ENCODE measurements at places on chromosomes 3 and 15.
A peak's percentile ranks its signal among the peaks of the same experiment; 100 is the strongest.

DNA sequence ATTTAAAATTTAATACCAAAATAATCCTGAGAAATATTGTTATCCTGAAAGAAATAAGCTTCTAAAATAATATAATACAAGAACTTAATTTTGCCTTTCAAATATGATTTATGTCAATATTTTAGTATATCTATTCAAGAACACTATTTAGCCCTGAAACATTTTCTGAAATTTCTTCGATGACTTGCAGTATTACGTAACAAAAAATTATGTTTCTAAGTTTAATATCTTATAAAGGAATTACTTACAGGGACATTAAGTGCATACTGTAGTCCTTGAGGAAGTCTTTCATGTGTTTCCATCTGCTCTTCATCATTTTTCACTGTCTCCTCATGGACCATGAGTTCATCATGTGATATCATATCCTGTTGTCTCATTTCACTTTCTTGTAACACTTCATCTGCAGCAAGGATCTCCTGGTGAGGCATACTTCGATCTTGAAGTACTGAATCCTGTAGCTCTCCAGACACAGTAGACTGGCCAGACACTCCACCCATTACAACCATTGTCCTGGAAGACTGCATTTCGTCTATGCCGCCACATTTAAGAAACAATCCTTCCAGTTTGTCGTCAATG lies 62.0 kb downstream of the ZNF148 start:
- DNase-seq, result peak; percentile 9

DNA sequence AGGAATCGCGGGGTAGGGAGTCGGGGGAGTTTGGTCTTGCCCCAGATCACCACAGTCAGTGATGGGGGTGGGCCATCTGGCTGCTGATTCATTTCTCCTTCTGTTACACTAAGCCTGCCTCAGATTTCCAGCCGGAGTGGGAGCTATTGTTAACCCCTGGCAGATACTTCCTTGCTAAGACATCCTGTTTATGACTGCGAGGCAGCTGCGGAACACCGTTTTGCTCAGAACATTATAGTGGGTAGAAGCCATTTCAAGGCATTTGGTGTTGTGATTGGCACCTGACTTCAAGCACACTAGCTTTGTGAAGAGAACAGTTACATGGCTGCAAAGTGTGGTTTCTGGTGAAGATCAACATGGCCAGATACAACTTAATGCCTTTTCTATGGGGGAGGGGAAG lies 73.8 kb downstream of the FLNB start:
- DNase-seq, result no peak

GRCh38 chr3:139260041-139260486 lies 83.8 kb upstream of the MRPS22 start:
- no peak for DNase-seq

DNA sequence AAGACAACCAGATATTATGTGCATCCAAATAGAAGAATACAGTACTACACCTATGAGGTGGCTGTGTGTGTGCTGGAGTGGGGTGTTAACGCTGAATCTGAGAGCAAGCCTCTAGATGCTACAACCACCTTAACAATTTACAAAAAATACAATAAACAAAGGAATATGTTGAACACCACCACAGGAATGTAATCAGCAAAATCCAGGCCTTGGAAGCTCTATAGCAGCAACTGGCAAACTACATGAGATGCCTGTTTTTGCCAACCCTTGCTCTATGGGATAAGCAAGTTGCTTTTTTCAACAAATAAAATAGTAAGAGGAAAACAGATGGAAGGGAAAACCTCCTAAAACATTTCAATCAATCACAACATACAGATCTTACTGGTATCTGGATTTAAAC lies 23.9 kb downstream of the SLTM start:
- DNase-seq, result no peak

- DNase-seq, result peak; percentile 29
Observed at GRCh38 chr3:41893977-41894376, 67.9 kb downstream of the ULK4 start.

DNA sequence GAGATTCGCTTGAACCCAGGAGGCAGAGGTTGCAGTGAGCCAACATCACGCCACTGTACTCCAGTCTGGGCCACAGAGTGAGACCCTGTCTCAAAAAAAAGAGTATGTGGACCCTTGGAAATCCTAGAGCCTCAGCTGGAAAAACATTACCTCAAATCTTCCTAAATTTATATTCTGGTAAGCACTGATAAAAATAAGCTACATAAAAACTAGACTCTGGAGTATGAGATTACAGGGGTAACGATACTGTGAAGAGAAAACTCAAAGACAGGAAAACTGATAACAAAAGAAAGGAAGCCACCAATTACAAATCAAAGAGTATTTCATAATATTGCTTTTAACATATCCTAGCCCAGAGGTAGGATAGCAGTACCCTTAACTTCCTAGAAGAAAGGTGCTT lies 30.3 kb downstream of the SETD2 start:
- DNase-seq, result no peak

DNA sequence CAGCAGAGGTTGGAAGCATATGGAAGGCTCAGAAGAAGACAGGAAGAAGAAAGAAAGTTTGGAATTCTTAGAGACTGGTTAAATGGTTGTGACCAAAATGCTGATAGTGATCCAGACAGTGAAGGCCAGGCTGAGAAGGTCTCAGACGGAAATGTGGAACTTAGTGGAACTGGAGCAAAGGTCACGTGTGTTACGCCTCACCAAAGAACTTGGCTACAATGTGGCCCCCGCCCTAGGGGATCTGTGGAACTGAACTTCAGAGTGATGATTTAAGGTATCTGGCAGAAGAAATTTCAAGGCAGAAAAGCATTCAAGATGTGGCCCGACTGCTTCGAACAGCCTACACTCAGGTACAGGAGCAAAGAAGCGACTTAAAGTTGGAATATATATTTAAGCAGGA lies 83.1 kb downstream of the MYO5A start:
- no peak for DNase-seq

DNA sequence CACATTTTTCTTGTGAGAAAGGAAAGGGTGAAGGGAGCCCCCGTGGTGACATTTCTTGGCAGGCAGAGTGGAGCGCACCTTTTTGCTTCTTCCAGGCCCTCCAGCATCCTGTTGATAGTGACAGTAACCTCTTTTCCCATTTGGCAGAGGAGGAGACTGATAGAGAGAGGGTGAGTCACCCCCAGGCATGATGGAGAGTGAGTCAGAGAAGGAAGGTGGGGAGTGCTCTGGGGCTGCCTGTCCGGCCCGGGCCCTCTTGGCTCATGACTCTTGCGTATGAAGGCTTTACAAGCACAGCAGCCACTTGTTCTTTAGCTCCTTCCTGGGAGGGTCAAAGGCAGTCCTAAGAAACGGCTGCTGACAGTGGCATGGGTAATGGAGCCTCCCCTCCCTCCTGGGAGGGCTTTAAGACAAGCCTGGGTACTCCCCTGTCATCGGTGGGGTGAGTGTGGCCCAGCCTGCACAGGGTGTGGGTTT lies 16.0 kb downstream of the ANKRD63 start:
- peak; percentile 84 for DNase-seq

DNA sequence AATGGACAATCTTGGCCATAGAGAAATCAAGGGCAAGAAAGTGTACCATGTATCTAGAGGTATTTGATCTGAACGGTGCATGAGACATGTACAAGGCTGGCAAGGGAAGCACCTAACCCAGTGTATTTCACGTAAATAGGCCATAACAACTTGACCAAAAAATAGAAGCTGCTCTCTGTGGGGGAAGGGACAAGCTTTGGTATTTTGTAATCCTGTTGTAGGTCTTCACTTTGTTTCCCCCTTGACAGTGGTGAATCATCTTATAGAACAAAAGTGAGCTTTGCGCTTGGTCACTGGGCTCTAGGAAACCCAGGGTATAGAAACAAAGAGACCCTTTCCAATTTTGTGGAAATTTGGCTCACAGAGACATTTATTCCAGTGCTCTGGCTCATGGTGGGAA lies 21.0 kb downstream of the LARS2 start:
- DNase-seq, result no peak

- DNase-seq, result no peak
Observed at GRCh38 chr3:16478516-16478915, 35.0 kb downstream of the RFTN1 start.

GRCh38 chr3:100535610-100535943 lies 43.2 kb downstream of the TMEM45A start:
- DNase-seq, result no peak

DNA sequence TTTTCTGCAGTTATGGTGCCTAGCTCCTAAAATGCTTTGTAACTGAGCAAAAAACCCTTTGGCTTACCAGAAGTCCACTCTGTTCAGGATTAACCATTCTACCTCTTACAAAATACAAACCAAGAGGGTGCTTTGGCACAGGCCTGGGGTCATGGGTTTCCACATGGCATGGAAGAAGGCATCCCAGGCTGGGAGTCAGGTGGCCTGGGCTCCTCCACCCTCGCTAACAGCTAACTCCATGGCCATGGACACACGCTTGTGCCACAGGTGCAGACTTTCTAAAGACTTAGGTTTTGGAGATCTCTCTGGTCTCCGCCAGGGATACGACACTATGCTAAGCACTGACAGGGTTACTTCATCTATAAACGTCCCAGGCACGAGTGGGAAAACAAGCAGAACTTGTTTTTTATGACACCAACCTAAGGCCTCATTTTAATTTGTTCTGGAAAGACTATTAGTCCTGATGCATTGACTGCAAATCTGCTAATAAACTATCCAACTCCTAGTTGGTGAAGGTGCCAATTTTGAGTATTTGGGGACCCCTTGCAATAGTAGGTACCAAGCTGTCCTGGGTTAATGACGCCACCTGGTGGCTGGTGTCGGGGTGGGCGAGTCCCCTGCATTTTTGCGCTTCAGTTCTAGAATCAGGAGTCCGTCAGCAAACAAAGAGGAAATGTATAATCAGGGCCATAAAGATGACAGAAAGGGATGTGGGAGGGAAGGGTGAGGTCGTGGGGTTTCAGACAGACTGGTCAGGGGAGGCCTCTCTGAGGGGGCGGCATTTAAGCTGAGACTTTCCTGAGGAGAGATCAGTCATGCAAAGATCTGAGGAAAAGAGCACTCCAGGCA lies 10.3 kb upstream of the ALDH1A3 start:
- DNase-seq, result no peak

- DNase-seq, result peak; percentile 51
Observed at GRCh38 chr15:57861034-57861638, 154.6 kb downstream of the POLR2M start.

All from foreskin melanocyte (primary cell).